NCI-H1417 (cell line): ENCODE measurements at places on chromosomes 2 and 18.

DNA sequence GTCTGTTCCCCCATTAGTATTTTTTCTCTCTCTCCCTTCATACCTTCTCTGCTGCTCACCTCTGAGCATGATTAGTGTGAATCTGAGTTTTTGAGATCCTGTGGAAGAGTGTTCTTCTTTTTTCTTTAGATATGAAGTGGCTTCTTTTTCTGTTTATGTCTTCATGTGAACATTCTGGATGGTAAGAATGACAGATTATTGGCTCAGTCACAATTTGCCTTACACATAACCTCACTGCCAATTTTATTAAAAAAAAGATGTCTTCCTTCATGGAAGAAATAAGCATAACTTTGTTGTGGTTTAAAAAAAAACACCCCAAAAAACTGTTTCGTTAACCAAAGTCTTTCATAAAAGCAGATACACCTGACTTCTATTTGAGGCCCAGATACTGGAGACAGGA, 539.1 kb downstream of the PLCL1 start:
- DNase-seq = no peak

GRCh38 chr2:853203-853870, 97.3 kb upstream of the SNTG2 start:
- DNase-seq = no peak

DNA sequence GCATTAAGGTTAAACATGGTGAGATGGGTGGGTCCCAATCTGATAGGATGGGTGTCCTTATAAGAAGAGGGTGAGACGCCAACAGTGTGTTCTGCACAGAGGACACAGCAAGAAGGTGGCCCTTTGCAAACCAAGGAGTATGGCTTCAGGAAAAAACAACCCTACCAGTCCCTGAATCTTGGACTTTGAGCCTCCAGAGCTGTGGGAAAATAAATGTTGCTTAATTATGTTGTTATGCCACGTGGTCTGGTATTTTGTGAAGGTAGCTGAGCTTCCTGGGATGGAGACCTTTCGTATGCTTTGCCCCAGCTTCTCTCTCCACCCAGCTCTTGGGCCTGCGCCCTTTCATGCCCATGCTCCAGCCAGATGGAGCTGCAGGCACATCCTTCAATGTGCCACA, 114.2 kb upstream of the EPC2 start:
- no peak for DNase-seq

DNA sequence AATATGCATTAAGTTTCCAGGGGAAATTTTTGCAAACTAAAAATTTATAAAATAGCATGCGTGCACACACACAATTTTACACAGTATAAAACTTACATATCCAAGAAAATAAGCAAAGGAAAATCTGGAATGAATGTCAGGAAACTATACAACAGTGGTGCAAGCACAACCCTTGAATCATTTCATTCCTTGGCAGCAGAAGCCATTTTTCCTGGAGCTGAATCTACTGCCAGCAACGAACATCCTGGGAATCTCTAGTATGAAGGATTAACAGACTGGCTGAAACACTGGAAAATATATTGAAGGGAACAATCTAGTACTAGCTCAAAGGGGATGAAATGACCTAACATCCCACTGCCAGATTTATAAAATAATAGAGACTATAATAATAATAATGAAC, 235.3 kb downstream of the DYM start:
- no peak for DNase-seq

- no peak for DNase-seq
These were observed 219.2 kb upstream of the UBE2E3 start for GRCh38 chr2:180761224-180761623.
